Activated naive CD8-positive, alpha-beta T cell treated with anti-CD3 and anti-CD28 coated beads, Interleukin-2, amount 10 ng/mL, durations not matched to agents 7 days and 5 days (primary cell): ENCODE measurements at places on chromosomes 13 and 19. TPM values are rescaled to one million over a fixed set of nuclear protein-coding genes. Genes with fewer than 3 reads are reported as not detected.

The GNA15 gene
- total RNA-seq: 17.9 TPM

DNA sequence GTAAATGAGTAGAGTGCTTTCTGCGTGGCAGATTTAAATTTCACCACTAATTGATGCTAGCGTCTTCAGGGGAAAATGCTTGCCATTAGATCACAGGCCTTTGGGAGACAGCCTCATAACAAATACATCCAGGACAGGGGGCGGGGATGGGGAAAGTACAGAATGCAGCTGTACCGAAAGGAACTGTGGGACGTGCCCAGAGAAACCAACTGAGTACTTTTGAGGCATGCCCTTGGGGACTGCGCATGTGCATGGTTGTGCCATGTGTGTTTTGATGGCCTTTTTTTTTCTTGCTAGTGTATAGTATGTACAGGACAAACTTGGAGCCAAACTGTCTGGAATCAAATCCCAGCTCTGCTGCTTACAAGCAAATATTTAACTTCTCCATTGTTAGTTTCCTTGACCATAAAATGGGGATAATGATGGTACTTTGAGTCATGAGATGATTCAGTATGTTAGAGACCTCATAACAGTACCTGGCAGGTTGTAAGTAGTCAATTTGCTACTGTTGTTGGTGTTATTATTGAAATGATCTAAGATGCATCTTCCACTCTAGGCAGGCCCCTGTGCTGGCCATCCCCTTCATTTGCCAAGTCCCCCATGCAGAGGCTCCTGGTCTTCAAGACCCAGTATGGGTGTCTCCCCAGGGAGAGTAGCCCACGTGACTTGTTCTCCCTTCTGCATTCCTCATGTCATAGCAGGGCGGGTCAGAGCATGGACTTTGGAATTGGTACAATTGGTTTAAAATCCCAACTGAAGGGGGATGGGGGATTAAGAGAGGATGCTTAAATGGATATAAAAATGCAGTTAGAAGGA, 68.3 kb upstream of the NPAS1 start:
- H3K27me3 ChIP-seq: no peaks in the 10 kb centered on the region
- peaks cover 16% of the 10 kb centered on the region for H3K36me3 ChIP-seq
- no peak overlapping the region for H3K4me3 ChIP-seq
- DNase-seq: no peak
- H3K27ac ChIP-seq: no peak overlapping the region
- H3K4me1 ChIP-seq: peaks cover 45% of the 10 kb centered on the region

DNA sequence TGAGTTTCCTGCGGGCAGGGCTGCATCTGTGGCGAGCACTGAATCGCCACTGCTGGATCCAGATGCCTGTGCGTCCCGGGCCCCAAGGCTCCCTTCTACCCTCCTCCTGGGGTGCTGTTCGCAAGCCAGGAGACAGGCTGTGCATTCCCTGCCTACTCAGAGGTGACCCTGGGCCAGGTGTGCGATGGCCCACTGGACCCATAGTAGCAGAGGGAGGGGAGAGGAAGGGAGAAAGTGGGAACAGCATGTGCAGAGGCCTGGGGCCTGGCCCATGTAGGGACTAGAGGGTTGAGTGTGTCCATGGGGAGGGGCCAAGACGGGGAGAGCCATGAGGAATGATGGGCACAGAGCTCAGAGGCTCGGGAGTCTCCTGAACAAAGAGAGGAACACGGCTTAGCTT, 27.3 kb downstream of the CARM1 start:
- peaks cover 4% of the 10 kb centered on the region for H3K4me1 ChIP-seq
- no peaks in the 10 kb centered on the region for H3K27me3 ChIP-seq
- no peak for DNase-seq
- peaks cover 5% of the 10 kb centered on the region for H3K36me3 ChIP-seq

GRCh38 chr13:23744315-23744714, 144.9 kb downstream of the MIPEP start:
- no peaks in the 10 kb centered on the region for H3K36me3 ChIP-seq
- H3K4me3 ChIP-seq: no peak overlapping the region
- H3K27me3 ChIP-seq: peaks cover 2% of the 10 kb centered on the region
- DNase-seq: no peak

- H3K36me3 ChIP-seq: no peaks in the 10 kb centered on the region
- H3K27me3 ChIP-seq: no peaks in the 10 kb centered on the region
- DNase-seq: no peak
- H3K4me3 ChIP-seq: no peak overlapping the region
- no peak overlapping the region for H3K27ac ChIP-seq
- H3K4me1 ChIP-seq: peaks cover 1% of the 10 kb centered on the region
These were observed 18.0 kb downstream of the SLC5A5 start for GRCh38 chr19:17889609-17890214.

DNA sequence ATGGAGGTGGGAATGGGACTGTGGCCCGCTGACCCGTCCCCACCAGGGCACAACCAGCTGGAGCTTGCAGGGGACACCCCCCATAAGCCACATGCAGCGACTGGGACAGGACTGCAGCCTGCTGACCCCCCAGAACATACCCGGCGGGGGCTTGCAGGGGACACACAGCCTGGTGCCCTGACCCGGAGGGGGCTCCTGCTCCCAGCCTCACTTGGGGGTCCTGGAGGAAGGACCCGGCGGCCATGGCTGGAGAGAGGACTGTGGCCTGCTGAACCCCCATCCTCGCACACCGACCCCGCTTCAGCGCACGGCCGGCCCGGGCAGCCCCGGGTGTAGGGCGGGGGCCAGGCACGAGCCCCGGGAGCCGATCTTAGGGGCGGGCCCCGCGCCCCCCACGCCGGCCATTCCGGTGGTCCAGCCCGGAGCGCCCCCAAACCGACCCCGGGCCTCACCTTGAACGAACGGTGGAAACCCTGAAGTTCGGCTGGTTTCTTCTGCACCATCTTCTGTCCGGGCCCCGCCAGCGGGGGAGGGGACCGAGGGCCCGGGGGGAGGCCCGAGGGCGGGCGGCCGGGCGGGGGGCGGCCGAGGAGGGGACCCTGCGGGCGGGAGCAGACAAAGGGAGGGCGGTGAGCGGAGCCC, 574 bp downstream of the MKNK2 start:
- DNase-seq: peak; percentile 67
- peak overlapping the region; percentile 77 for H3K27ac ChIP-seq
- peak overlapping the region; percentile 91 for H3K4me3 ChIP-seq

The ZNF442 gene
- 2.6 TPM for total RNA-seq

- no peak overlapping the region for H3K4me3 ChIP-seq
- no peaks in the 10 kb centered on the region for H3K36me3 ChIP-seq
- H3K27ac ChIP-seq: no peak overlapping the region
- H3K27me3 ChIP-seq: peaks cover under 1% of the 10 kb centered on the region
These were observed 264.5 kb upstream of the TSHZ3 start for GRCh38 chr19:31613683-31614219.

GRCh38 chr19:54424660-54425381, 9.6 kb downstream of the TTYH1 start:
- peaks cover 2% of the 10 kb centered on the region for H3K4me1 ChIP-seq
- no peaks in the 10 kb centered on the region for H3K36me3 ChIP-seq
- H3K27ac ChIP-seq: no peak overlapping the region
- no peak for DNase-seq
- no peak overlapping the region for H3K4me3 ChIP-seq

DNA sequence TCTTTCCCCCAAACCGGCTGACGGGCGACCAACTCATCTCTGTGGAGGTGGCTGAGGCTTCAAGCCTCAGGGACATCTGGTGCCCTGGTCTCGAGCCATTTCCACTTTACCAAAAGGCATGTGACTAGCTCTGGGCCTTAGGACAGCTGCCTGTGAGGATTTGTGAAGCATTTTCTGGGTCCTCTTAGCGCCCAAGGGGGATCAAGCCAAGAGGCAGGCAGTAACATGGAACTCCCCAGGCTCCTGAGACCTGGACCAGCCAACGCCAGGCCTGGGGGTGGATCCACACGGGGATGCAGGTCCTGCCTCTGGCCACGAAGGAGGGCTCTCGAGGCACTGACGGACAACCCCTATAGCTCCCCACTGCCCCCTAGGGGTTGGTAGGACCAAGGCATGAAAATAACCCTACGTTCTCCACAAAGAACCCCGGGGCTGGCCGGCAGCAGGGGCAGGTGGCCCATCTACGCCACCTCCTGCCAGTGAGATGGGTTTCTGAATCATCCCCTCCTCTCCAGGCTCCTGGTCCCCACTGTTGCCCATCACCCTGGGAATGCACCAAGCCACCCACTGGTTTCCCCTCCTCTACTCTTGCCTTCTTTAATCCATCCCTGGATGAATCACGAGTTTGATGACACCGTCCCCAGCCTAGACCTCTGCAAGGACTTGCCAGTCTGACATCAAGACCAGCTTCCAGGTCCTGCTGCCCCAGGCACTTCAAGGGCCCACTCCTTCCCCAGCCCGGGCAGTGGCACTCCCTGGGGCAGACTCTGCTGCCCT, 7.0 kb upstream of the MYDGF start:
- H3K4me3 ChIP-seq: no peak overlapping the region
- peak overlapping the region; percentile 54 for H3K27ac ChIP-seq
- no peaks in the 10 kb centered on the region for H3K27me3 ChIP-seq
- no peak for DNase-seq
- no peaks in the 10 kb centered on the region for H3K4me1 ChIP-seq

The SPIB gene
- 0.42 TPM for total RNA-seq

- H3K27me3 ChIP-seq: peaks cover 12% of the 10 kb centered on the region
- H3K4me1 ChIP-seq: peaks cover 25% of the 10 kb centered on the region
- no peaks in the 10 kb centered on the region for H3K36me3 ChIP-seq
These were observed 5.1 kb upstream of the FCER2 start for GRCh38 chr19:7706955-7707456.

DNA sequence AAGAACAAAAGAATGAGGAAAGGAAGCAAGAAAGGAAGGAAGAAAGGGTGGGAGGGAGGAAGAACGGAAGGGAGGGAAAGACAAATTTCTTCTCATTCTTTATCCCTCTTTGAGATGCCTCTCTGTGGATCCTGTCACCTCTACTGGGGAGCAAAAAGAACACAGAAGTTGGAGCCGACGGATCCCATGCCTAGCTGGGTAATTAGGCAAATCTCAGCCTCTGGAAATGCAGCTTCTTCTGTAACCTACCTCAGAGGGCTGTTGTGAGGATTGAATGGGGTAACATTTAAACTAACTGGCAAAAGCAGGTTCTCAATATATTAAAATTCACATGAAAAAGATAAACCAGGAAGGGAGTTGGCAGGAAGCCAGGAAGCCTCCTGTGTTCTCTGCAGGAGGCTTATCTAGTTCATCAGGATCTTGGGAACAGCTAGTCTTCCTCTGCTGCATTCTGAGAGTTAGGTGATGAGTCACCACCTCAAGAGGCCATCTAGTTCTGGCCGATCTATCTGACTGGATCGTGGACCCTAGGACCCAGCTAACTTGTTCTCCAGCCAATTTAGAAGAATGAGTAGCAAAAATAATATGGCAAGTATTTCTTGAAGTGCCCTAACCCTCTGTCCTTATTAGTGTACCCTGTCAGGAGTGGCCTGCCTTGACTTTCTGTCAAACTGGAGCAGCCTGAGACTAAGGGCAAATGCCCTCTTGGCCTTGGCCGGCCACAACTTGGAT, 15.2 kb upstream of the CPB2 start:
- no peak overlapping the region for H3K4me3 ChIP-seq
- H3K36me3 ChIP-seq: peaks cover 3% of the 10 kb centered on the region
- peaks cover 4% of the 10 kb centered on the region for H3K27me3 ChIP-seq
- H3K4me1 ChIP-seq: peaks cover 9% of the 10 kb centered on the region

DNA sequence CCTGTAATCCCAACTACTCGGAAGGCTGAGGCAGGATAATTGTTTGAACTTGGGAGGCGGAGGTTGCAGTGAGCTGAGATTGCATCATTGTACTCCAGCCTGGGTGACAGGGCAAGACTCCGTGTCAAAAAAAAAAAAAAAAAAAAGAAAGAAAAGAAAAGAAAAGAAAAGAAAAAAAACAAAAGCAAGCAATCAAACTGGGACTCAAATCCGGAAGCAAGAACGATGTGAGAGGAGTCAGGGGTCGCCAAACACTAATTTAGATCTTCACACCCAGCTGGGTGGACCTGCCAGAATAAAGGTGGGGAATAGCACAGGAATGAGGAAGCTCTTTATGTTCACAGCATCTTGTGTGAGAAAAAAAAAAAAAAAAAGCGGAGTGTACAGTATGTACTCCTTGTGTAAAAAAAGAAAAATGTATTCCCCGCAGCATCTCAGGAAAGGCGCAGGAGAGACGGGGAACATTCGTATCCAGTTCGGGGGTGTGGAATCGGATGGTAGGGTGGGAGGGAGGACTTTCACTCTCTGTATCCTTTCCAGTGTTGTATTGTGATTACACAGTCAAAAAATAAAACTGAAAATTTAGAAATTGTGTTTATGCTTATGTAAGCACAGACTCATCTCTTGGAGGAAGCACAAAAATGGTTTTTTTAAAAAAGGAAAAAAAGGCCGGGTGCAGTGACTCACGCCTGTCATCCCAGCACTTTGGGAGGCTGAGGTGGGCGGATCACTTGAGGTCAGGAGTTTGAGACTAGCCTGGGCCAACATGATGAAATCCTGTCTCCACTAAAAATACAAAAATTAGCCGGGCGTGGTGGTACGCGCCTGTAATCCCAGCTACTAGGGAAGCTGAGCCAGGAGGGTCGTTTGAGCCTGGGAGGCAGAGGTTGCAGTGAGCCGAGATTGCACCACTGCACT, 7.6 kb downstream of the DNAJB1 start:
- peaks cover 55% of the 10 kb centered on the region for H3K4me1 ChIP-seq
- peaks cover 12% of the 10 kb centered on the region for H3K36me3 ChIP-seq
- no peak for DNase-seq

The PCDH20 gene
- not detected for total RNA-seq

- DNase-seq: no peak
- H3K27ac ChIP-seq: no peak overlapping the region
- no peak overlapping the region for H3K4me3 ChIP-seq
- peaks cover 8% of the 10 kb centered on the region for H3K27me3 ChIP-seq
These were observed 33.9 kb upstream of the LATS2 start for GRCh38 chr13:21095311-21095710.

DNA sequence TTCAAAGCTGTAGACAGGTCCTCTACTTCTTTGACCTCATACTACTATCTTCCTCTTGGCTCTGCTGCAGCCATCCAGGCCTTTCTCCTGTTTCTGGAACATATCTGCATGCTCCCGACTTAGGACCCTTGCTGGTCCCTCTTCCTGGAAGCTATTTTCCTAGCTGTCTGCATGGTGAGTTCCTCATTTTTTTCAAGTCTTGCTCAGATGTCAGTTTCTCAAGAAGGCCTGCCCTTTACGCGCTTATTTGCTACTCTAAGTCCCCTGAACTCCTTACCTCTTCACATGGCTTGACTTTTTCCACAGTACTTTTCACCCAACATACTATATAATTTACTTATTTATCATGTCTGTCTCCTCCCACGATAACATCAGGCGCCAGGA, 31.4 kb downstream of the DNAJC3 start:
- H3K4me3 ChIP-seq: no peak overlapping the region
- no peak for DNase-seq
- H3K36me3 ChIP-seq: peaks cover 43% of the 10 kb centered on the region
- no peaks in the 10 kb centered on the region for H3K27me3 ChIP-seq
- no peak overlapping the region for H3K27ac ChIP-seq

- H3K27me3 ChIP-seq: no peaks in the 10 kb centered on the region
- H3K4me1 ChIP-seq: peaks cover 49% of the 10 kb centered on the region
- peak overlapping the region; percentile 54 for H3K27ac ChIP-seq
These were observed 47.4 kb downstream of the BBC3 start for GRCh38 chr19:47183601-47184000.

The IGFL1 gene
- total RNA-seq: not detected

- no peak for DNase-seq
- H3K4me1 ChIP-seq: peaks cover 16% of the 10 kb centered on the region
- H3K27me3 ChIP-seq: no peaks in the 10 kb centered on the region
- no peak overlapping the region for H3K27ac ChIP-seq
- no peak overlapping the region for H3K4me3 ChIP-seq
- peaks cover 35% of the 10 kb centered on the region for H3K36me3 ChIP-seq
These were observed 84.5 kb downstream of the DOCK9 start for GRCh38 chr13:98893371-98893770.
